ENCODE measurements at places on chromosomes 6 and 20.

GRCh38 chr6:168417679-168418557 is 23.1 kb upstream of the SMOC2 start:
- DNase-seq: no peak

DNA sequence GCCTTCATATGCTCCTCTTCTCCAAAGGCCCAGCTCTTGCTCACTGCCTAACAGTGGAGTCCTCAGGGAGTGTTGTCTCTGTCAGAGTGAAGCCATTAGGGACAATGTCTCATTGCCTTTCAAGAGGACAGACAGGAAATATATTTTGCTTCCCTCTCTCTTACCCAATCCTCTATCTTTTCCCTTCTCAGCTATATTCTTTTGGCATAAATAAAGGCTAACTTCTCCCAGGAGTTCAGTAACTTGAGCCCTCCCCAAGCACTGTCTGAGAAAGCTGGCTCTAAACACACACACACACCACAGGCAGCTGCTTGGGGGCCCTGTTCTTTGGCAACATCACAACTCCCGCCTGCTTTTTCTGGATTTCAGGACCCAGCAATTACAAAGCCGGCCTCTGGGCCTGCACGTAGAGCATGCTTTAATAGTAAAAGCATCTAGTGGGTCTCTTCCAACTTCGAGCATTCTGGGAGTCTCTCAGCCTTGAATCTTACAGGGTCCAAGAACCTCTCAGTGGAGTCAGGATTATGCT is 34.7 kb upstream of the LAMA4 start:
- no peak for DNase-seq

DNA sequence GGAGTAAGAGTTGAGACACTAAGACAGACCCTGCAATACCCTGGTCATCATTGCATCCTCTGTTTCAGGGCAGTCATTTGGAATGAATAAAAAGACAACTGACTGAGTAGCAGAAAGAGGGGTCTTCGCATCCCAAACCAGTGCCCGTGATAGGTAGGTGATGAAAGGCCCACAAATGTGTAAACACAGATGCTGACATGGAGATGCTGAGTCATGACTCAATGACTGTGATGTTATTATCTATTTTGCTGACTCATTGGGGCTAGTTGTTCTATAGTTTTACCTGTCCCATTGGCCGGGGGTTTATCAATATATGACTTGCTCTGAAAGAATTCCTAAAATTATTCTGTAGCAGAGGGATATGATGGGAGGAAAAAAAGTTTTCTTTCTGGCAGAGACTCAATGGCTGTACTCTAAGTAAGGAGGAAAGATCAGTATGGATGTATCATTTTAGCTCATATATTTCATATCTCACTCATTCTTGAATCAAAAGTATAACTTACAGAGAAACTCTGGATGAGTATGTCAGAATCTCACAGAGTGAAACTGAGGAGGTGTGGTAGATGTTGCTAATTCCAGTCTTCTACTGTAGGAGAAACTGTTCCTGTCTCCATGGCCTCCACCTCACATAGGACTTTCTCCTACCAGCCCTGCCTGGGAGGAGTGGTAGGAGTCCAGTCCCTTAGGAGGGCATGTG is 119.9 kb upstream of the PREP start:
- no peak for DNase-seq

GRCh38 chr6:154301086-154301625 is 55.4 kb downstream of the IPCEF1 start:
- DNase-seq: no peak

DNA sequence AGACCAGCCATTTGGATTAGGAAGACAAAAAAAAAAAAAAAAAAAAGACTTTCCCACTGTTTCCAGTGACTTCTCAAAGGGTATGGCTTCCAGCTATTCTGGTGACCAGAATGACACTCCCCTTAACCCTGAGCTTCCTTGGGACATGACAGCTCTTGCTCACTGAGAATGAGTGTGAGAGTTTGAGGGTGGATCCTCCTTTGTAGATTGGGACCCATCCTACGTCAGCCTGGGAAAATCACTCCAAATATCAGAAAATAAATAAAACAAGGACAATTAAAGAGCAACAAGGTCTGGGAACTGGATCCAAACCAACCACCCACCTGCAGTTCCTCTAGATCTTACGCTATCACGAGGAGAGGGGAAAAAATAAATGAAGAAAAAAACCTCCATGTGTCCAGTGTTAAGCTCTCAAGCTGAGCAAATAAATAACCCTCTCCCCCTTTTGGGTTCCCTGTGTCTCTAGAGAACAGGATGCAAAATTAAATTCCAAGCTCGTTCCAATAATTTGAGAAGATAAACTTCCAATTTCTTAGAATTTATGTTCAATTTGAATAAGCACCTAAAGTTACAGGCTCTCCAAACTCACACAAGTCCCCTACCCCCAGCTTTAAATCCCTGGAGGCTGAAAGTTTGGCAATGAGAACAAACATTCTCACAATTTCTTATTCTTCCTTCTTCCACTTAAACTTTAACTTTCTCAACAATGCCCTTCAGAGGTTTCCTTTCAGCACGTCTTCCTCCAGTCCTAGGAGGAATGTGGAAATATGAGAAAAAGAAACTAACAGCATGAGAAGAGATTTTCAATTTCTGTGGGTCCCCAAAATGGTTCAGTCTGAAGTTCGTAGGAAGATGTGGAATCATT is 170.2 kb downstream of the MTFR2 start:
- no peak for DNase-seq
